GM04503 (cell line): ENCODE measurements at places on chromosomes 7 and 10.

- DNase-seq = no peak
These were observed 61.9 kb downstream of the SH3PXD2A start for GRCh38 chr10:103793429-103793828.

- no peak for DNase-seq
These were observed 364.5 kb downstream of the PLXDC2 start for GRCh38 chr10:20180766-20181165.

- peak; percentile 78 for DNase-seq
These were observed 6.0 kb upstream of the DAGLB start for GRCh38 chr7:6453734-6454133.

- no peak for DNase-seq
These were observed 15.8 kb downstream of the FZD9 start for GRCh38 chr7:73449422-73449821.

- no peak for DNase-seq
These were observed 93.1 kb downstream of the OAT start for GRCh38 chr10:124325633-124325914.

DNA sequence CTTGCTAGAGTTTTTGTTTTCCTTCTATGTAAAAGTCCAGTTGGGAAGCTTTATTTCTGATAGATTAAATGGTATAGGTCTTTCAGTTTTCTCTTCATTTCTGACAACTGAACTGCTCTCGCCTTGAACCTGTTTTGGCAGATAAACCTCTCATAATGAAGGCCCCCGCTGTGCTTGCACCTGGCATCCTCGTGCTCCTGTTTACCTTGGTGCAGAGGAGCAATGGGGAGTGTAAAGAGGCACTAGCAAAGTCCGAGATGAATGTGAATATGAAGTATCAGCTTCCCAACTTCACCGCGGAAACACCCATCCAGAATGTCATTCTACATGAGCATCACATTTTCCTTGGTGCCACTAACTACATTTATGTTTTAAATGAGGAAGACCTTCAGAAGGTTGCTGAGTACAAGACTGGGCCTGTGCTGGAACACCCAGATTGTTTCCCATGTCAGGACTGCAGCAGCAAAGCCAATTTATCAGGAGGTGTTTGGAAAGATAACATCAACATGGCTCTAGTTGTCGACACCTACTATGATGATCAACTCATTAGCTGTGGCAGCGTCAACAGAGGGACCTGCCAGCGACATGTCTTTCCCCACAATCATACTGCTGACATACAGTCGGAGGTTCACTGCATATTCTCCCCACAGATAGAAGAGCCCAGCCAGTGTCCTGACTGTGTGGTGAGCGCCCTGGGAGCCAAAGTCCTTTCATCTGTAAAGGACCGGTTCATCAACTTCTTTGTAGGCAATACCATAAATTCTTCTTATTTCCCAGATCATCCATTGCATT lies 27.1 kb downstream of the MET start:
- DNase-seq = no peak

DNA sequence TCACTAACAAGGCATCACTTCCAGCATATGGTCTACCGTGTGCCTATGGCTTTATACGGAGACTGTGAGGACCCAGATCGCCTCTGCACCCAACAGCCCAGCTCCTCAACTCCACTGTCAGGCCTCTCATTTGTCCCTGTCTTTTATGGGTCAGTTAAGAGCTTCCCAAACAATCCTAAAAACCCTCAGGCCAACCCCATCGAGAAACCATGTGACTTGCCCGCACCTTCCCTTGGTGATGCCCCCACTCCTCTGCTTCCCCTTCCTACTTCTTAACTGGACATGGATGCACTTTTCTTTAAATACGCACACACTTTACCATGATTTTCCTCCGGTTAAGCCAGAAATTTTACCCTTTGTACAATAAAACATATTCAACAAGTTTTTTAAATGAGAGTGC lies 46.8 kb downstream of the BAIAP2L1 start:
- no peak for DNase-seq

DNA sequence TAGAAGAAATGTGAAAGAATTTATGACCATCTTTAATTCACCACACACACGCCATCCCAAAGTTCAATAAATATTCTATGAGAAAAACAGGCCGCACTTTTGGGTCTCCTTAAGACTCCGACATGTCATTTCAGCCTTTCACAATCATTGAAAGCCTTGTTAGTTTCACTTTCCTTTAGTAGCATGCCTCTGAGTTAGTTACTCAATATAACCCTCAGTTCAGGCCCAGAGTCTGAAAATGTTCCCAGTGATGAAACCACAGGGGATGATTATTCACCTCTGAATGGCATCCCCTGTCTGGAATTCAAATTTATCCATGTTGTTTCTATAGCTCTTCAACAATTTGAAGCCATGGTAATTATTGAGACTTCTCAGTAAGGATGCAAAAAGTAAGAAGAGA lies 278.1 kb upstream of the NRP1 start:
- peak; percentile 73 for DNase-seq

- DNase-seq = no peak
These were observed 112.5 kb upstream of the PRSS1 start for GRCh38 chr7:142636751-142637150.

GRCh38 chr10:120813085-120813484 lies 38.1 kb upstream of the WDR11 start:
- no peak for DNase-seq

GRCh38 chr7:108736221-108736891 lies 166.7 kb downstream of the DNAJB9 start:
- no peak for DNase-seq

GRCh38 chr7:83876593-83876992 lies 227.7 kb upstream of the SEMA3E start:
- DNase-seq = peak; percentile 21

GRCh38 chr10:122508021-122508420 lies 46.7 kb downstream of the HTRA1 start:
- no peak for DNase-seq

GRCh38 chr10:70403483-70404035 lies 386 bp upstream of the EIF4EBP2 start:
- DNase-seq = no peak

GRCh38 chr10:97331153-97331703 lies 3.3 kb downstream of the FRAT2 start:
- no peak for DNase-seq

GRCh38 chr7:86600506-86601290 lies 43.0 kb upstream of the GRM3 start:
- no peak for DNase-seq
